Heart right ventricle (tissue), 16 donors: ENCODE measurements at places on chromosomes 3 and 15.

DNA sequence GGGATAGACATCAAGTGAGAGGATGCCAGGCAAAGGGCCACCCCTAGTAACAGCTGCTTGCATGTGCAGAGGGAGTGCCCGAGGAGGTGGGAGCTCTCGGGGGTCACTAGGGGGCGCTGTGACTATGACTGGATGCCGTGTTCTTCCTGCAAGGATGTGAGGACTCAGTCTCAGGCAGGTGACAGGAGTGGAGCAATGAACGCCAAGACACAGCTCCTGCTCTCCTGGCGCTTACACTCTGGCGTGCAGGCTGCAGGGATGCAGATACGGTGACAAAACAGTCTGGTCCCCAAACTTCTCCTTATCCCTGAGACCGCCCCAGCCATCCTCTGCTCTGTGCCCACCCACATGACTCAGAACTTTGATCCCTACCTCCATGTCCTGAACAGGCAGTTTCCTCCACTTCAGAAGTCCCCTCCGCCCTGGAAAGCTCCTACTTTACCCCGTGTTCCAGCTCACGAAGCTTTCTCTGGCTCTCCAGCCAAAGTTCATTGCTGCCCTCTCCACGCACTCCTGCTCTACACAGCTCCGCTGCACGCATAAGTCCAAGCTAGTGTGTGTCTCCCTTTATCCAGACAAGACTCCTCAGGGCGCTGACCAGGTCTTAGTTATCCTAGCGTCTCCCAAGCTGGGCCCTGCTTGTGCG lies 14.7 kb downstream of the RHOV start:
- no peaks in the 10 kb centered on the region for H3K4me1 ChIP-seq
- no peaks in the 10 kb centered on the region for H3K36me3 ChIP-seq
- peaks cover 17% of the 10 kb centered on the region for H3K27me3 ChIP-seq
- DNase-seq, result peak; percentile 61
- no peak overlapping the region for H3K4me3 ChIP-seq

DNA sequence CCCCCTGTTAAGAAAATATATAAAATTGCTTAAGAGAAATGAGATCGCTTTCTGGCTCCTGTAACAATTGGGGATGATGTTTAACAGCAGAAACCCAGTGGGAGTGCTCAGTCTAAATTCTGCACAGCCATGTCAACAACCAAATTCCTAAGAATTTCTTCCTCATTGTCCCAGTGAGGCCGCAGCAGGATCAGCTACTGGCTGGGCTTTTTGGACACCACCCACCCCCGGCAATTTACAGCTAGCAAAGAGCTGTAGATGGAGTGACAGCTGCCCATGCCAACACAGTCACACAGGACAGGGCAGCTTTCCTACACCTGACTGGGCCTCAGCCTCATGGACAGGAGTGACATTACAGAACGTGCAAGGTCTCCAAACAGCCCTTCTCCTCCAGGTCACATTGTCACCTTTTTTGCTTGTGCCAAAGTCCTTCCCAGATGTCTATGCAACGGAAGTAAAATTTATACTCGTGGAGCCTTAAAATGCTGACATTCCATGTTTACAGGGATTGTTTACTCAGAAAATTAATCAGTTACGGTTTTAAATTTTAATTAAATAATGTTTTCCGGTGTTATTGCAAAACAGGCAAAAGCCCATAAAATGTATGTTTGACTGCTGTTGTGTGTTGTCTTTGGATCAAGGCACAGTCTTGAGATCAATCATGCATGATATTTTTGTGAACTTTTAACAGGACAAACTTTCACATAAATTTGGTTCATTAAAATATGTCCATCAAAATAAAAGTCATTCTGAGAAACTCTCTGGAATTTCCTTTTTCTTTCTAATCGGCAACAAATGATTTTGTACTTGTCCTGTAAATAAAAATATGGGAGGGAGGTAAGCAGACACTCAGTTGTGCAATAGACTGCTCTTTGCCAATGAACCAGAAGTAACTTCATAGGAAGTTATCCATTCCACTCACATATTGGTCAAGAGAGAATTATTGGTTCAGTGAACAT lies 943.2 kb downstream of the MCTP2 start:
- DNase-seq, result no peak
- H3K36me3 ChIP-seq, result no peaks in the 10 kb centered on the region
- H3K4me1 ChIP-seq, result no peaks in the 10 kb centered on the region
- no peaks in the 10 kb centered on the region for H3K27me3 ChIP-seq
- H3K27ac ChIP-seq, result no peak overlapping the region

GRCh38 chr15:66821307-66821706 lies 119.3 kb downstream of the SMAD6 start:
- no peak overlapping the region for H3K27ac ChIP-seq
- H3K4me3 ChIP-seq, result no peak overlapping the region
- H3K4me1 ChIP-seq, result no peaks in the 10 kb centered on the region
- no peaks in the 10 kb centered on the region for H3K27me3 ChIP-seq
- no peaks in the 10 kb centered on the region for H3K36me3 ChIP-seq
- DNase-seq, result no peak

GRCh38 chr3:186787642-186788481 lies 4.5 kb downstream of the EIF4A2 start:
- peaks cover 56% of the 10 kb centered on the region for H3K4me1 ChIP-seq
- H3K27me3 ChIP-seq, result no peaks in the 10 kb centered on the region
- H3K27ac ChIP-seq, result no peak overlapping the region

- DNase-seq, result no peak
- no peaks in the 10 kb centered on the region for H3K4me1 ChIP-seq
Measured at GRCh38 chr3:1227111-1227510, 134.3 kb downstream of the CNTN6 start.

- H3K36me3 ChIP-seq, result no peaks in the 10 kb centered on the region
- no peak overlapping the region for H3K4me3 ChIP-seq
- no peaks in the 10 kb centered on the region for H3K27me3 ChIP-seq
- H3K4me1 ChIP-seq, result no peaks in the 10 kb centered on the region
- no peak overlapping the region for H3K27ac ChIP-seq
- DNase-seq, result no peak
Measured at GRCh38 chr3:73681610-73682009, 56.9 kb upstream of the PDZRN3 start.

GRCh38 chr15:91609966-91610365 lies 243.5 kb upstream of the SLCO3A1 start:
- no peaks in the 10 kb centered on the region for H3K36me3 ChIP-seq
- H3K4me3 ChIP-seq, result no peak overlapping the region
- peak; percentile 14 for DNase-seq
- peaks cover 7% of the 10 kb centered on the region for H3K27me3 ChIP-seq
- H3K27ac ChIP-seq, result no peak overlapping the region

GRCh38 chr15:39999538-40000200 lies 39.3 kb downstream of the SRP14 start:
- no peak overlapping the region for H3K27ac ChIP-seq
- no peaks in the 10 kb centered on the region for H3K4me1 ChIP-seq
- no peak for DNase-seq
- H3K4me3 ChIP-seq, result no peak overlapping the region

GRCh38 chr15:96351761-96352603 lies 21.5 kb downstream of the NR2F2 start:
- no peaks in the 10 kb centered on the region for H3K36me3 ChIP-seq
- H3K27ac ChIP-seq, result peak overlapping the region; percentile 87
- peaks cover 43% of the 10 kb centered on the region for H3K27me3 ChIP-seq
- H3K4me1 ChIP-seq, result peaks cover 33% of the 10 kb centered on the region

DNA sequence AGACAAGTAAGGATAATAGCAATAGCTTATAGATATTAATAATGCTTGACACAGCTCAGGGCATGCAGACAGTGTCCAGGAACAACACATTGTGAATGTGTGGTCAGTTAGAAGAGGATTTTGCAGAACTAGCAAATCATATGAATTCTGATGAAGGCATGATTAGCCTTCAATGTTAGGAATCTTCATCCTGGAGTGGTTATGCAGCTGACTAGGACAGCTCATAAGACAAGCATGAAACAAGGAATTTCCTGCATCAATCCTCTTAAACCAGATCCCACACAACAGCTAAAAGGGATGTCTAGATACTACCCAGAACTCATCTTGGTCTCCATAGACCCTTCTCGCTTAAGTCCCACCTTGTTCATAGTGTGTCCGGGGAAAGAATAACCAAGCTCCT lies 499.0 kb upstream of the ATP11B start:
- no peak for DNase-seq
- H3K27me3 ChIP-seq, result peaks cover 5% of the 10 kb centered on the region
- no peak overlapping the region for H3K4me3 ChIP-seq
- H3K27ac ChIP-seq, result no peak overlapping the region

DNA sequence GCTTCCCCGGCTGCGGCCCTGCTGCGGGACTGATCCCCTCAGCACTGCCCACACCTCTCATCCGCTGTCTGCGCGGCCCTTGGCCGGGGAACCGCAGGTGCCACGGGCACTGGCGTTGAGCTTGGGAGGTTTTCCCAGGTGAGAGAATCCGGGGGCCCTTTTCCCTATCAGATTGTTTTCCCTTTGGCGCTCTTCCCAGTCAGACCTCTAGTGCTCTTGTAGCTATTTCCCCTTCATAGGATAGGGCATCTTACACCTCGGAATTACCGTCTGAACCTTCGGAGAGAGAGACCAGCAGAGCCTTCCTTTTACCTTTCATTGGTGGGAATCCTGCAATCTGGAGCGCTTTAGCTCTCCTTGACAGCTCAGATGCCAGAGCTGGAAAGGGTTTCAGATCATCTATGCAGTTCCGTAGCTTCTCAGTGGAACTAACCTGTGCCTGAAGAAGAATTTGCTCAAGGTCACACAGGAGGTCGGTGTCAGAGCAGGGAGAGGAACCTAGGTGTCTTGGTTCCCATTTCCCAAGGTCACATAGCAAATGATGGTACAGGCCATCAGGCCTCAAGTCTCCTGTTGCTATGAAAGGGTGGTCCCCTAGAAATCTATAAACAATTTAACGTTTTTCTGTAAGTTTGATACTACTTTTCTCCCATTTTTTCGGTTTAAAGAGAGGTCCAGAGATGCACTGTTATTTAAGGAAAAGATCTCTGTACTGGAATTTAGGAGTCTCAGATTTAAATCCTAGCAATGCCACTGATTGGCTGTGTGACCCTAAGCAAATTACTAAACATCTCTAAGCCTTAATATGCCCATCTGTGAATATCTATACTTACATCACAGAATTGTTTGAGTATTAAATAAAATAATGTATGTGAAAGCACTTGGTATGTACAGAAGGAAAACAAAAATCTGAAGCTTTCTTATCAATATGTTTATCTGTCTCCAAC lies 916 bp downstream of the IDH3A start:
- no peaks in the 10 kb centered on the region for H3K27me3 ChIP-seq
- no peak for DNase-seq
- peak overlapping the region; percentile 93 for H3K27ac ChIP-seq
- H3K36me3 ChIP-seq, result no peaks in the 10 kb centered on the region
- H3K4me3 ChIP-seq, result peak overlapping the region; percentile 81

GRCh38 chr15:60790641-60791040 lies 311.7 kb upstream of the ICE2 start:
- H3K27ac ChIP-seq, result no peak overlapping the region
- no peak for DNase-seq
- no peaks in the 10 kb centered on the region for H3K36me3 ChIP-seq
- no peaks in the 10 kb centered on the region for H3K4me1 ChIP-seq
- H3K4me3 ChIP-seq, result no peak overlapping the region
- no peaks in the 10 kb centered on the region for H3K27me3 ChIP-seq
